ENCODE measurements at places on chromosomes 2 and 18. TPM values are rescaled to one million over a fixed set of nuclear protein-coding genes. Genes with fewer than 3 reads are reported as not detected.

STARD6 gene
- total RNA-seq, result 0.15 TPM

SPATA3 gene
- not detected for total RNA-seq

REEP1 gene
- 0.67 TPM for total RNA-seq

SMAD7 gene
- 1.0 TPM for total RNA-seq

PDE1A gene
- not detected for total RNA-seq

CAVIN2 gene
- 28.5 TPM for total RNA-seq

GAREM2 gene
- total RNA-seq, result 0.45 TPM

DTYMK gene
- 139 TPM for total RNA-seq

Data from bronchus fibroblast of lung (primary cell).